PC-3 (cell line): ENCODE measurements at places on chromosomes 5 and 9. TPM values are rescaled to one million over a fixed set of nuclear protein-coding genes. Genes with fewer than 3 reads are reported as not detected.

ITK gene
- total RNA-seq = 0.58 and 0.69 TPM in 2 replicates

GRCh38 chr5:142016556-142016955, 3.7 kb upstream of the GNPDA1 start:
- H3K27ac ChIP-seq = peak overlapping the region; percentile 90
- no peak for DNase-seq
- peaks cover 38% of the 10 kb centered on the region for H3K4me1 ChIP-seq

DNA sequence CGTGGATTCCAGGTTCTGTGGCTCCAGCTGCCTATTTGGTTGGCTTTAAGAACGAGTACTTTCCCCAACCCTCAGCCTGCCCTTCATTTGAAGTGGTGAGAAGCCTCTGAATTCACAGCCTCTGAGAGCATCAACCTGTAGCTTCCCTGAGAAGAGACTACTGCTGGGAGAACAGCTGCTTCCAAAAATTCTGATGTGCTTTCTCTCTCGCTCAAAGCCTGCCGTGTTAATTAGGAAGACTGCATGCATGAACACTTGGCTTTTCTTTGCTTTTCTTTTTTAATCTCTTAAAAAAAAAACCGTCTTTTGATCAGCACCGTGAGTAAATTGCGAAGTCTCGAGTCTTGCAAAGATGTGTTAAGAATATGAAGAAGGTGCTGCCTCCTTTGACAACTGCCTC, 153.4 kb upstream of the MAP1B start:
- no peak overlapping the region for H3K27ac ChIP-seq
- no peak for DNase-seq

OR1J2 gene
- not detected in 2 replicates for total RNA-seq

- no peak overlapping the region for H3K4me3 ChIP-seq
- DNase-seq = peak; percentile 53
- no peaks in the 10 kb centered on the region for H3K36me3 ChIP-seq
- H3K27me3 ChIP-seq = no peaks in the 10 kb centered on the region
- 0 out of 2 replicates have a peak, but pooled peaks cover 5% of the 10 kb centered on the region for H3K4me1 ChIP-seq
- H3K27ac ChIP-seq = no peak overlapping the region
Observed at GRCh38 chr9:70484232-70485130, 70.0 kb upstream of the KLF9 start.

GRCh38 chr5:43315263-43315662, 2.1 kb upstream of the HMGCS1 start:
- H3K36me3 ChIP-seq = no peaks in the 10 kb centered on the region
- no peaks in the 10 kb centered on the region for H3K27me3 ChIP-seq
- H3K4me1 ChIP-seq = peaks cover 52% of the 10 kb centered on the region
- peak overlapping the region; percentile 31 for H3K4me3 ChIP-seq
- peak; percentile 98 for DNase-seq
- peak overlapping the region; percentile 89 for H3K27ac ChIP-seq
